Fibroblast of lung (primary cell): ENCODE measurements at places on chromosomes 5 and 9. TPM values are rescaled to one million over a fixed set of nuclear protein-coding genes. Genes with fewer than 3 reads are reported as not detected.

Gene ADRB2
- total RNA-seq, result 1.0 and 4.5 TPM in 2 replicates

Gene PPP3R2
- not detected in 2 replicates for total RNA-seq

Gene EPB41L4A
- total RNA-seq, result 0.50 and 0.51 TPM in 2 replicates

Gene PLCXD3
- 0.26 and 1.3 TPM in 2 replicates for total RNA-seq

Gene HMCN2
- under 0.01 TPM in 2 replicates for total RNA-seq
